ENCODE measurements at places on chromosomes 16 and 17.

GRCh38 chr16:88656291-88656980, 5.6 kb upstream of the CYBA start:
- DNase-seq = no peak

DNA sequence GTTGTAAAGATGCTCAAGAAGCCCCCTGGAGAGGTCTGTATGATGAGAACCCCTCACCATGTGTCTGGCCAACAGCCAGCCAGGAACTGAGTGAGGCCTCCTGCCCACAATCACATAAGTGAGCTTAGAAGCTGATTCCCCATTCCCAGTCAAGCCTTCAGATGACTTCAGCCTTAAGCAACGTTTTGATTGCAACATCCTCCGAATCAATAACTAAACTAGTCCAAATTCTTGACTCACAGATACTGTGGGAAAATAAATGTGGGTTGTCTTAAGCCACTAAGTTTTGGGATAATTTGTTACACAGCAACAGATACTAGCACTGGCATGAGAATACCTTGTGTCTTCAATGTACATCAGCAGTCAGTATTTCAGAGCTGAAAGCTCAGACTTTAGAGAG, 54.5 kb upstream of the HS3ST4 start:
- no peak for DNase-seq

- DNase-seq = no peak
Measured at GRCh38 chr17:36004594-36005108, 3.3 kb upstream of the CCL15 start.

DNA sequence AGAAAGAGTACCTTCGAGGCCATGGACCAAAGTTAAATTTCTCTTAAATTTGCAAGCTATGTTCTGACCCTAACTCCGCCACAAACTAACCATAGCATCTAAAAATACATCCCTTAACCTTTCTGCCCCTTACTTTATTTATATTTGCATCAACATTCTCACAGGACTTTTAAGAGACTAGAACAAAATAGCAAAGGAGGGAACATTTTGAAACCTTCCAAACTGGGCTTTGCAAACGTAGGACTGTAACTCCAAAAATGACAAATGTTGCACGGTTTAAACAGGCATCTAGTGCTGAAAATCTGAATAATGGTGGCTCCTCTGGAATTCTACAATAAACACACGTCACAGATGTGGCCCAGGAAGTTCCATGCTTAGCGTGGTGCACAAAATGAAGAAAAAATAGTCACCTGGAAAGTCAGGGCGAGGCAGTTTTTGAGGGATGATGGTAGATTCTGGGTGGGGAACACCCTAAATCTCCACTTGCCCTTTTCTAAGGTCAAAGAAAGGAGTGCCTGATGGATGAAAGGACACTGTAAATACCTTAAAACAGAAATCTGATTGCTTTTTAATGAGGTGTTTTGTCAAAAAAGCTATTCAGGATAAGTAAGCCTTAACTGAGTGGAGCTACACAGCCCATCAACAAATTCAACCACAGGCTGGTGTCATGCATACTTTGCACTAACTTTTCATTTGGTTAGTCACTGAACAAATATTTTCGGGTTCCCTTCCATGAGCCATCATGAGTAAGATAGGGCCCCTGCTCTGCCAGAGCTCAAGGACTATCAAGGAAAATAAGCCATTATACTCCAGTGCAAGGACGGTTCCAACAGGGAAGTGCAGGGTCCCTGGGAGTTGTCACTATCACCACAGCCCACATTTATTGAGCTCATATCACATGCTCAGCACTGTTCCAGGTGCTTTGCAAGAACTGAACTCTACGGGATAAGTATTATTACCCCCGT, 21.2 kb downstream of the ARHGAP17 start:
- peak; percentile 91 for DNase-seq

DNA sequence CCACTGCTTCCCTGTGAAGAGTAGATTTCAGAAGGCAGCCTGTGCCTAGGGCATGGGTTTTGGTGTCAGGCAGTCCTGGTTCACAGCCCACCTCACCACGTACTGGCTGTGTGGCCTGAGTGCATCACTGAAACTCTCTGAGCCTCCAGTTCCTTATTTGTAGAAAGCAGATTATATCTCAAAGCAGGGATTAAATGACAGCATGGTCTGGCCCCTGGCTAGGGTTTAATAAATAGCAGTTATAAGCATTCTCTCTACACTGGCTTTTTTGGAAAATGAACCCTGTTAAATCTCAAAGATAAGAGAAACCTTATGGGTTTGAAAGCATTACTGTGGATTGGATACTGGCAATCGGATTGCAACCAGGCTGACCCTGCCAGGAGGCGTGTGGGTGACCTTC, 2.9 kb upstream of the MT1M start:
- DNase-seq = no peak

DNA sequence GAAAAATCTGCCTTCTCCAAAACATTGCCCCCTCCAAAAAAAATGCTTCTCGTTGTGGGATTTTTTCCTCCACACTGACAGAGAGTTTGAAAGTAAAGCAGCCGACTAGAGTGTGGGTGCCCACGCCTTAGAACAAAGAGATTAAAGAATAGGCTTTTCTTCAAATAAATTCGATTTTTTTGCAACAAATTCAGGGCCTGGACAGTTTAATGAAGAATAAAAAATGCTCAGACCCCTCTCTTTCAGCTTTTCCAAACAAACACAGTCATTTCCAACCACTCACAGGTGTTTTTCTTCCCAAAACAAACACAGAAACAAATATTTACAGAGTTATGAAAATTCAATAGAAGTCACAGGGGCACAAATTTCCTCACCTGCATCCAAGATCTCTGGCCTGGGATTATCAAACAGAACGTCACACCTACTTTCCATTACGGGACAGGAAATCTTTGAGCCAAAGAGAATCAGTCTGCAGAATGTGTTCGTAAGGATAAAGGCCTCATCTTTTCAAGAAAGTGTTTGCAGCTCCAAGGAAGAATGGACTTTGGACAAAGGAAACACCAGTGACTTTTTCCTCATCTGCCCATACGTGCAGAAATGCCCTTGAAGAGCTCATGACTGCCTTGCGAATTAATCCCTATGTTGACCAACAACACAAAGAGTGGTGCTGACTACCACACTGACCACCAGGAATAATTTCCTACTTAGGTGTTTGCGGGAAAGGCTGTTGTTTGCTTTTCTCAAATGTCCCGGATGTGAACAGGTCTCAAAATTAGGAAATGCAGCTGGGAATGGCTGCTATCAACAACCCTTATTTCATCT, 31.3 kb upstream of the TOX3 start:
- DNase-seq = no peak

GRCh38 chr17:72535779-72536178, 415.0 kb downstream of the SOX9 start:
- DNase-seq = no peak

- no peak for DNase-seq
Measured at GRCh38 chr17:43464046-43464445, 19.7 kb upstream of the DHX8 start.

- peak; percentile 93 for DNase-seq
Measured at GRCh38 chr17:83189044-83190003, 109.9 kb downstream of the METRNL start.

- no peak for DNase-seq
Measured at GRCh38 chr16:74275711-74276110, 20.9 kb upstream of the PSMD7 start.

DNA sequence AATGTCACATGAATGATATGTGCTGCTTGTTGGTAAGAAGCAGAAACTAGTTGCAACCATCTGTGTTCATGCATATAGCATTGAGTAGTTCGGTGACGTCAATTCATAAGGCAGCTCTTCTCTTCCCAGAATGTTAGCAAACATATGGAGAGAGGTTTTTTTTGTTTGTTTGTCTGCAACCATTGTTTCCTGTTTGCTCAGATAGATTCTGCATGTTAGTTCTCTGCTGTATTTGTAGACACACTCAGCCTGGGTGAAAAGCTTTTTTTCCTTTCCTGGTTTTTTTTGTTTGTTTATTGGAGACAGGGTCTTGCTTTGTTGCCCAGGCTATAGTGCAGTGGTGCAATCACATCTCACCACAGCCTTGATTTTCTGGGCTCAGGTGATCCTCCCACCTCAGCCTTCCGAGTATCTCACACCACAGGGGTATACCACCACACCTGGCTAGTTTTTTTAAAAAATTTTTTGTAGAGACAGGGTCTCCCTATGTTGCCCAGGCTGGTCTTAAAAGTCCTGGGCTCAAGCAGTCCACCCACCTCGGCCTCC, 16.7 kb downstream of the WSB1 start:
- DNase-seq = no peak

DNA sequence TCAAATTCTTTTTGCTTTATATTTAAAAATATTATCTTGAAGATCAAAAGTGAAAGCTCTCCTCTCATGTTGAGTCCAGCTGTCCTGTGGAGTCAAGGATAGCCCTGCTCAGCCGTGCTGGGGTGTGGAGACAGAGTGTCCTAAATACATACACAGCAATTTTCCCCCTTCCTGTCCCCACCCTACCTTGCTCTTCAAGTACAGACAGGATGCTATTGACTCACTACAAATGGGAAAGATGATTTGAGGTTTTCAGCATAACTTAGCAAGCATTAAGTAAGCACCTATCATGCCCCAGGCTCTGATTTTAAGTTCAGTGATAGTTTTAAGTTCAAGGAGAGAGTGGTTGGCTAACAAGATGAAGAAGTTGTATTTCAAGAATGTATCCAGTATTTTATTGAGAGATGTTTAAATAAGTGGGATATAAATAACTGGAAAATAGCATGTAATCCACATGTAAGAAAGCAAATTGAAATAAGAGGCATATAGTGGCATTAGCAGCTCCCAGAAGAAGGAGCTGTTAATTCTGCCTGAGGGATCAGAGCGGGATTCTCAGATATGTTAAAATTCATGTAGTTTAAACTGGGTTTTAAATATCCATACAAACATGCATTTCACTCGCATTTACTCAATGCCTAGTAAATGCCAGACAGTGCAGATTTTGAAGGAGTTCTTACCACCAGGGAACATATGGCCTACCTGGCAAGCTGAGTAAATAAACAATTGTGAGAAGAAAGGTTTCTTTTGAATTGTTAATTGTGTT, 183.5 kb upstream of the ANKFN1 start:
- no peak for DNase-seq

- no peak for DNase-seq
Measured at GRCh38 chr17:81009136-81009535, 17.5 kb downstream of the CHMP6 start.

DNA sequence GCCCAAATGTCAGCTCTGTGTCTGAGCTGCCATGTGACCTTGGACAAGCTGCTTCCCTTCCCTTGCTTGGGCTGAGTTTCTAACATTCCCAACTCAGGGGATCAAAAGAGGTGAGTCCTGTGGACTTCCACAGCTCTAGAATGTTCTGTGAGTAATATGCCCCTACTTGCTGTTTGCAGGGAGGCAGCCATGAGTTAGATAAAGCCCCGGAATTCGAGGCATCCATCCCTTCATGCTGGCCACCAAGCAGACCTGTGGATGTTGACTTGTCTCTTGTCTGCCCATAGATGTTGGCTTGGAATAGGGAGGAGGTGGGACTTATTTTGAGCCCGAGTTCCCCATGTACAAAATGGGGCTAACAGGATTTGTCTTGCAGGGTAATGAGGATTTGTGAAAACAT, 36.2 kb downstream of the KSR1 start:
- no peak for DNase-seq

DNA sequence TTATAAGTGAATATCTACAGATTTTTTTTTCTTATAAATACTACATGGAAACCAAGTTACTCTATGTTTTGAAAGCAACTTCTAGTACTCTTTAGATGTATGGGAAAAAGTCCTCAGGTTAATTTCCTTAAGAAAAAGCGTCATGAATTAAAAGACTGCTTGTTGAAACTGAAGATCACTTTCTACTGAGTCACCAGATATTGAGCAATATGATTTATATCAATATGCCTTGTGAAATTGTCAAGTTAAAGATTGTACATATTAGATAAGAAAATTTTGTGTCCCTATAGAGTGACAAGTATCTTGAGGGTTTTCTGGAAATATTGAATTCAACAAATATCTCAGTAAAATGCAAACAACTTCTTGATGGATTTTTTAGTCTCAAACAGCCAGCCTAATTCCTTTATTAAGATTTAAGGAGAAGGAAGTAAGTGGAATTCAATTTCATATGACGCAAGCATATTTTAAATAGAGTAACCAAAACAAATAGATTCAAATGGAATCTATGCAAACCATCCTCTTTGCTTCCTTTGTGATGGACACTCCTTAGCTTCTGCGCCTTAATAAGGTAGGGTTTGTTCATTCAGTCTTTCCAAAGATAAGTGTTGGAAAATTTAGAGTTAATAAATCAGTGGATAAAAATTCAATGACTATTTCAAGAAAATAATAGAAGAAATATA, 16.6 kb downstream of the KRT12 start:
- peak; percentile 71 for DNase-seq

- DNase-seq = no peak
Measured at GRCh38 chr16:26120729-26121128, 429.0 kb downstream of the HS3ST4 start.

GRCh38 chr17:66341462-66341861, 39.0 kb downstream of the PRKCA start:
- no peak for DNase-seq

DNA sequence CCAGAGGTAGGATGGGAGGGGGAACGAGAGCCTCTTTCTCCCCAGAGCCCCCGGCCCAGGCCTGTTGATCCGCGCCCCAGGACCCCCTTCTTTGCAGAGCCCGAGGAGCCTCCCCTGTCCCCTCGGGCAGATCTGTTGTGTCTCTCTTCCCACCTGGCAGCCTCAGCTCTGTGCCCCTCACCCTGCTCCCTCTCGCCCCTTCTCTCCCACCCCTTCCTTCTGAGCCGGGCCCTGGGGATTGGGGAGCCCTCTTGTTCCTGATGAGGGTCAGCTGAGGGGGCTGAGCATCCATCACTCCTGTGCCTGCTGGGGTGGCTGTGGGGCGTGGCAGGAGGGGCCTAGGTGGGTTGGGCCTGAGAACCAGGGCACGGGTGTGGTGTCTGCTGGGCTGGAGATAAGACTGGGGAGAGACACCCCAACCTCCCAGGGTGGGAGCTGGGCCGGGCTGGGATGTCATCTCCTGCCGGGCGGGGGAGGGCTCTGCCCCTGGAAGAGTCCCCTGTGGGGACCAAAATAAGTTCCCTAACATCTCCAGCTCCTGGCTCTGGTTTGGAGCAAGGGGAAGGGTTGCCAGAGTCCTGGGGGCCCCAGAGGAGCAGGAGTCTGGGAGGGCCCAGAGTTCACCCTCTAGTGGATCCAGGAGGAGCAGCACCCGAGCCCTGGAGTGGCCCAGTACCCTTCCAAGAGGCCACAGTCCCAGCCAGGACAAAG, 65.4 kb downstream of the MRC2 start:
- peak; percentile 50 for DNase-seq

GRCh38 chr17:2903193-2903974, 107.1 kb downstream of the RAP1GAP2 start:
- no peak for DNase-seq

- DNase-seq = no peak
Measured at GRCh38 chr16:75491876-75492275, 3.4 kb downstream of the CHST6 start.

All from choroid plexus epithelial cell (primary cell).